ENCODE measurements at places on chromosomes 3 and 15. TPM values are rescaled to one million over a fixed set of nuclear protein-coding genes. Genes with fewer than 3 reads are reported as not detected.

Gene MST1
- 8.0 TPM for total RNA-seq

Gene RASGRP1
- total RNA-seq = 4.4 TPM

Gene MUSTN1
- 43.8 TPM for total RNA-seq

DNA sequence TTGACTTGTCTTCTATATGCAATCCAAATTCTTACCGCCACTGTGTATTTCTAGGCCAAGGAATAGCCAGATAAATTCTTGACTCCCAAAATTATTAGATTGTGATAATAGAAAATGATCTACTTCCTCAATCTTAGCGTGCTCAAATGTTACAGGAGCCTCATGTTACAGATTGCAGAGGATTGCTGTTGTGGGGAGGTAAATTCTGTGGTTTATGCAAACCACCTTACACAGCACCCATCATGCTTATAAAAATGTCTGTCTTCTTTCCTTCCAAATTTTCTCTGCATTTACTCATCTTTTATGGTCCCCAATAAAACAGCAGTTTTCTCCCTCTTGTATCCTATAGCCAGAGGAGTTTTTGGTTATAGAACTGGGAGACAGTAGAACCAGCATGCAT, 420.2 kb upstream of the ROBO1 start:
- DNase-seq = no peak

- DNase-seq = no peak
Observed at GRCh38 chr3:25536521-25537391, 108.7 kb downstream of the RARB start.

DNA sequence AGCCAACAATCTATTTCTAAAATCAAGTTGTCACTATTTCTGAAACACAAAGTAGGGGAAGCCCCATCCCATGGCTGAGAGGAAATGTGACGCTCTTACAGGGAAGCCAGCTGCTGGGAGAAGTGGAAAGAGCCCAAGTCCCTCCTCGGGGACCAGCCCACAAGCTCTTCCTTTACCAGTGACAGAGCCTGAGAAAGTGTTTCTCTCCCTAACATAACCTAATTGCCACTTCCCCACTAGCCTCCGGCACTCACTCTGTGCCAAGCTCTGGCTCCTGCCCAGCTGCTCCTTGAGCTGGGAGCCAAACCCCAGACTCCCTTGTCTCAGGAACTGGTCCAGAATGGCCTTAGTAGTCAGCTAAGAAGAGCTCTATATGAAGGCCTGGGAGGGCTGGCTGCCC, 42.9 kb downstream of the TNFAIP8L3 start:
- DNase-seq = no peak

DNA sequence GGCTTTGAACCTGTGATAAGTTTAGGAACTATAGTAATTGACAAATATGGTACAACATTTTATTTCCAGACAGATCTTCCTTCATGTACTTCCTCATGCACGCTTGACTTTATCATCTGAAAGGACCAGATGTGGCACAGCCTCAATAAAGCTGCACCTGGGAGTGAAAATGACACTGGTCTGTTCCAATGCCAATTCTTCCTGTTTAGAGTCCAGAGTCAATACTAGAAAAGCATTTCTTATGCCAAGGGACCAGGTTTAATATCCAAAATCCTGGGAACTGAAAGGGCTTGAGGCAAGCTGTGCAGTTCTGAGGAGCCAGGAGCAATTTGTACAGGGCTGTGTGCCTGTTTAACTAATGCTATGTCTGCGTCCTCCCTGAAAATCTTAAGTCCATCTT, 15.3 kb downstream of the DPH6 start:
- no peak for DNase-seq

DNA sequence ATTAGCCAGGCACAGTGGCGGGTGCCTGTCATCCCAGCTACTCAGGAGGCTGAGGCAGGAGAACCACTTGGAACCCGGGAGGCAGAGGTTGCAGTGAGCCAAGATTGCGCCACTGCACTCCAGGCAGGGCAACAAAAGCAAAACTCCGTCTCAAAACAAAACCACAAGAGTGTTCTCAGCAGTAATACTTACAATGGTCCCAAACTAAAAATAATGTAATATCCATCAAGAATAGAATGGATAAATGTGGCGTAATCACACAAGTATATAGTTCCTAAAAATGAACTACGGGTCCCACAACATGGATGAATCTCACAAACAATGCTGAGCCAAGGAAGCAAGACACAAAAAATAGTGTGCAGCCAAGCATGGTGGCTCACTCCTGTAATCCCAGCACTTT, 39.2 kb downstream of the STAG1 start:
- no peak for DNase-seq

DNA sequence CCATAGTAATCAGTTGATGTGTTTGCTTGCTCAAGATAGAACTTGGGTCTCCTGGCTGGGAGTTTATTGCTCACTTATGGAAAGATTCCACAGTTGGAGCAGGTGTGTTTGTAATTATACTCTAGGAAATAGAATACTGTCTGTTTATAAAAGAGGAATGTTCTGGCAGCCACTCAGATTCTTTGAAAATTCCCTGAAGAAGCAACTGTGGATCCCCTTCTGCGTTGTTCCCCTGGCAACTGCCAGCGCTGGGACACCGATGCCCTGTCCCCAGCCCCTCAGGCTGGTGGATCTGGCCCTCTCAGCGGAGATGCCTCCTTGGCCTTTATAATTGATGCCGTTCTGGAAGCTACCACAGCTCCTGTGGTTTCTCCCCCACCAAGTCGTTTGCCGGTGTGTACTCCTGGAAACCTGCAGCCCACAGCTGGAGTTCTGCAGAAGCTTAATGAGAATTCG, 225.9 kb downstream of the ITPR1 start:
- no peak for DNase-seq
